ENCODE measurements at places on chromosomes 1 and 21.

DNA sequence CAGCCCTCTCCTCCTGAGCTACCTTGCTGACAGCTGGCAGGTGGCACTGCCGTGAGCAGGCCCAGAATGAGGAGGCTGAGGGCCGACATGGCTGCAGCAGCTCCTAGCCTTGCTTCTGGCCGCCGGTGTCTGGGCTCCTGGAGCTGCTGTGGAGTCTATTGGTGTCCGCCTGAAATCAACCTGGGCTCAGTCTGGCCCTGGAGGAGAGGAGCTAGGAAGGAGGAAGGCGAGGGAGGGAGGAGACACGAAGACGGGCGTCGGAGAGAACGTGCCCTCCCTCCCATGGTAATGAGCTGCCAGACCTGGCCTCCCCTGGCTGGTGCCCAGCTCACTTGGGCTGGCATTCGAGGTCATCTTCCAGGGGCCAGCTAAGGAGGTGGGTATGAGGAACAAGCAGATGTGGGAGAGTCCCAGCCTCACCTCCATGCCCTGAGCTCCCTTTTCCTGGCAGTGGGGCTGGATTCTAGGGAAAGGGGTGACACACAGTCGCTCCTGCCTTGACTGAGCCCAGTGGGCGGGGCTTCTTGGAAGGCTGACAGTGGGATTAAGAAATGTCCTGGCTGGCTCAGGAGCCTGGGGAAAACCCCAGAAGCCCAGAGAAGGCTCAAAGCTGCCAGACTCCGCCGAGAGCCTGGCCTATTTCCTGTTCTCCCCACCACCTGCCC is at the start of gene PDZK1IP1:
TSS of gene PDZK1IP1 (minus strand) at position 193 of the 665 bp plus-strand sequence. CDS start at position 89, 104 bp downstream.
- no peak for DNase-seq

GRCh38 chr1:2212532-2213491 is 15.3 kb upstream of the SKI start:
- DNase-seq: peak; percentile 96

DNA sequence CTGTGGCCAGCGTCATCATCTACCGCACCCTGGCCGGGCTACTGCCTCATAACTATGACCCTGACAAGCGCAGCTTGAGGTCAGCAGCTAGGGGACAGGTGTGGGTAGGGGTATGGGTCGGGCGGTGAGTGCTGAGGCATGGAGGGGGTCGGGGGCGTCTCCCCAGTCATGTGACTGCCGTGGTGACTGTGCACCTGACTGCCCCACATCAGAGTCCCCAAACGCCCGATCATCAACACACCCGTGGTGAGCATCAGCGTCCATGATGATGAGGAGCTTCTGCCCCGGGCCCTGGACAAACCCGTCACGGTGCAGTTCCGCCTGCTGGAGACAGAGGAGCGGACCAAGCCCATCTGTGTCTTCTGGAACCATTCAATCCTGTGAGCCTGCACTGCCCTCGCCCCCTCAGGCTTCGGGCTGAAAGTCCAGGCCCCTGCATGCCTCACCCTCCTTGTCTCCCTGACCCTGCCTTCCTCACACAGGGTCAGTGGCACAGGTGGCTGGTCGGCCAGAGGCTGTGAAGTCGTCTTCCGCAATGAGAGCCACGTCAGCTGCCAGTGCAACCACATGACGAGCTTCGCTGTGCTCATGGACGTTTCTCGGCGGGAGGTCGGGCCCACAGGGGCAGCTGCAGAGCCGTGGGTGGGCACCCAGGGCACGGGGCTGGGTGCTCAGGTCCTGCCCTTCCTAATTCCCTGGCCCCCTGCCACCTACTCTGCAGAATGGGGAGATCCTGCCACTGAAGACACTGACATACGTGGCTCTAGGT is 13.5 kb downstream of the PSRC1 start:
- DNase-seq: no peak

GRCh38 chr1:204314171-204314892 is 45.4 kb downstream of the PLEKHA6 start:
- DNase-seq: no peak

DNA sequence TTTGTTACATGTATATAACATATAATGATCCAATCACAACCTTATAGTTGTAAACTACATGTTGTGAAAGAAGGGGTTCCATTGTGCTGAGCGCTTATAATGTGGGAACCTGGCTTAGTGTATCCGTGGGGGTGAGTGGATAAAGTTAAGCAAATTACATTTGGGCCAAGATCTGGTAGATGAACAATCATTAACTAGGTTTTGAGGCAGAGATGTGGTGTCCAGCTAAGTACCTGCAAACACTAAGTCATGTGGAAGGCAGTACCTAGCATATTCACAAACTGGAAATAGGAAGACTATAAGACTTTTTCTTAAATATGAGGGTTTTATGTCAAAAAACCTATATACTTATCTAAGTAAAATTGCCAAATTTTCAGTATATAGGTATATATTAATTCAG is 167.2 kb upstream of the PDE4B start:
- no peak for DNase-seq

DNA sequence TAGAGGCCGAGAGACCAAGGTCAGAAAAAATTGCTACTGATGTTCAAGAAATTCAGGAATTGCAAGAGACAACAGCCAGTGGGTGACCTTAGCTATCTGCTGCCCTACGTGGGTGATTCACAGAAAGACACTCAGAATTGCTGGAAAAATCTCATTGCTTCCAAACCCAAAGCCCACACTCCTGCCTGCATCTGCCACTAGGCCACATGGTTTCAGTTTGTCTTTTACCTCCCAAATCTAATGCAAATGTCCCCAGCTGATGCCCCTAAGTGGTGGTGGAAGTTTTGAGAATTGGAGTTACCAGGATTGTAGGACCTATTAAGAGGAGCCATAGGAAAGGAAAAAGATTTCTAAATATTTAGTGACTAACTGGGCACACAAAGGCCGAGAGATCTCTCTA is 341.5 kb upstream of the CHRM3 start:
- no peak for DNase-seq

GRCh38 chr1:170271430-170272161 is 125.8 kb downstream of the NTMT2 start:
- DNase-seq: no peak

GRCh38 chr1:155320252-155320651 is 442 bp upstream of the RUSC1 start:
- peak; percentile 43 for DNase-seq

DNA sequence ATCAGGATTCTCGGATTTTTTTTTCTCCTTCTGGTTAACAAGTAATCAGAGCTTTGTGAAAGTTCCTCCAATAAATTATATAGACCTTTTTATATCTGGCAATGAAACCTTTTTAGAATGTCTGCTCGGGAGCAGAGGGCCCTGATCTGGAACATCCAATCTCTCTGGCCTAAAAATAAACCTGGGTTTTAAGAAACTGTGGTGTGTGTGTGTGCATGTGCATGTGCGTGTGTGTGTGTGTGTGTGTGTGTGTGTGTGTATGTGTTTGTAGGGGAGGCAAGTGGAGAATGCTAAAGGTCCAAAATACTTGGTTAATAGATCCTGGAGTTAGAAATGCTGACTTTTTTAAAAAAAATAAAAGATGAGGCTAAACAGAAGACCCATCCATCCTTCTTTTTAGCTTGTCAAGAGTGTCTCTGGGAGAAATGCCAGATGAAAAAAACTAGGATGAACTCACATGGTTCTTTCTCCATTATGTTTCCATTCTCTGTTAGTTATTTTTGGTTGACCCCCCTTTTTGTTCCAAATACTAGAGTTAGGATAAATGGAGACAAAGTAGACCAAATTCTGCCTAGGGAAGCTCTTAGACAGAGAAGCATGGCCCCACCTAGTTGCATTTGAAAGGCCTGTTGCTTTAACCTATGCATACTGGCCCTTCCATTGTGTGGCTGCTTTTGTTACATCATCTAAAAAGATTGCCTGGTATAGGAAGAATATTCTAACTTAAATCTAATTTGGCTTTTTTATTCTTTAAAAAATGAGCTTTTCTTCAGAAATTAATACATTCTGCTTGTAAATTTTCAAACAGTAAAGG is 175.9 kb downstream of the PAPPA2 start:
- DNase-seq: peak; percentile 33

GRCh38 chr1:64343823-64344190 is 126.1 kb upstream of the CACHD1 start:
- no peak for DNase-seq

GRCh38 chr1:203465948-203466347 is 9.7 kb upstream of the PRELP start:
- peak; percentile 83 for DNase-seq

DNA sequence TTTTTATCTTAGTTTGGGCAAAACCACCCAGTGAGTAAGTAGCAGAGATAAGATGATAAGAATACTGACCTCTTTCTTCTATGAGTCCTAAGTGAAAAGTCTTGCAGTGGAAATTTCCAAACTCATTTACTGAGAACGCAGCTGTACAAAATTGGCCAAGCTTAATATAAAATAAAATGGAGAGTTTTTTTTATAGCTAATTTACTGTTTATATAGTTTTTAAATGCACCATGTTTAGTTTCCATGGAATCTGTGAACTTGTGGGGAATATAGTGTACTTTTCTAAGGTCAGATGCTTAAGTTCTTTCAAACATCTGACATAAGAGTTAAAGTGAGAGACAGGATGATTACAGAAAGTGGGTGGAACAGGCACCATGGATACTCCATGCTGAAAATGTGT is 833.5 kb downstream of the ADGRL2 start:
- DNase-seq: no peak

DNA sequence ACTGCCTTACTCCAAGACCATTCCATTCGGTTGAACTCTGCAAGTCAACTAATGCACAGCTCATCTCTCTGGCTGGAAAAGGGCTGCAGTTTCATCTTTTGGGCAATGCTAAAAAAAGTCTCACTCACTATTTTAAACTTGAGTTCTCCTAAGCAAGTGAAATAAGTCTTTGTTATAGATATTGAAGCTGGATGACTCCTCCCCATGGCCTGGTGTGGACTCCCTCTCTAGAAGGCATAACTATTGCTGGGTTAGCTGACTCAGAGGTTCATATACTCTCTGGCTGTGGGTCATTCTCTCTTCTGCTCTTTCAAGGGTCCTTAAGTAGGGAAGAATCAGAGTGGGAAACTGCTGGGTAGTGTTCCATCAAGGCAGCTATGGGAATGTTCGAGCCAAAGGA is 88.0 kb downstream of the XCL2 start:
- DNase-seq: no peak

DNA sequence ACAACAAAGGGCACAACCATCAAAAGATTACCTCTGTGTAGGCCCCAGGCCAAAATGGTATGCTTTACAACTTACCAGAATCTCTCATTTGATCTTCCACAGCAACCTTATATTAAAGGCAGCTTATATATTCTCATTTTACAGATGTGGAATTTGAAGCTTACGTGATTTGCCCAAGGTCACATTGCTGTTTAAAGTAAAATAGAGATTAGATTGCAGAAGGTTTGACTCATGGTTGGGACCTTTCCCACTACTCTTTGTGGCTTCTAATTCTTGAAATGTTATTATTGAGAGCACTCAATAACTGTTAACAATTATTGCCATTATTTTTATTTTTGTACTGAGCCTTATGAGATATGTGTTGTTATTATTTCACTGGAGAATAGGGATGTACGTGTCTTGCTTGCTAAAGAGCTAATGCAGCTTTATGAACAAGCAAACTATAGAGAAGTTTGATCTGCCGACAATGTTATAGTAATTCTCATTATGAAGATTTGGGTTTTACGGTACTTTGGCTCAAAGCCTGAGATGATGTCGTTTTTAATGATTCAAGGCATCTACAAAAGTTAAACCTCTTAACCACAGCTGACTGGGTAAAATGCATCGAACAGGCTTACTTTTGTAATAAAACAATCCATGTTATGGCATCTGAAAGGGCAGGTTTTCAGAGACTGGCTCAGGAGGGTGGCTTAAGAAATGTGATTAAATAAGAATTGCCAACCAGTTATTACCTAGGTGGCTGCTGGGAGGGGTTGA is 43.3 kb upstream of the TSNAX start:
- no peak for DNase-seq

DNA sequence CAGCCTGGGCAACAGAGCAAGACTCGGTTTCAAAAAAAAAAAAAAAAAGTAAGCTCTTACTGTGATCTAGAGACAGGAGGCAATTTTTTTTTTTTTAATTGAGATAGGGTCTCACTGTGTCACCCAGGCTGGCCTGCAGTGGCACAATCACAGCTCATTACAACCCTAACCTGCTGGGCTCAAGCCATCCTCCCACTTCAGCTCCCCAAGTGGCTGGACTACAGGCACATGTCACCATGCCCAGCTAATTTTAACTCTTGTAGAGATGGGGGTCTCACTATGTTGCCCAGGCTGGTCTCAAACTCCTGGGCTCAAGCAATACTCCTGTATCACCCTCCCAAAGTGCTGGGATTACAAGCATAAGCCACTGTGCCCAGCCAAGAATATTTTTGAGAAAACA is 7.4 kb downstream of the RPL22 start:
- no peak for DNase-seq

- DNase-seq: no peak
Observed at GRCh38 chr1:86997538-86997937, 83.1 kb downstream of the HS2ST1 start.

- no peak for DNase-seq
Observed at GRCh38 chr1:110606657-110607535, 738 bp upstream of the KCNA2 start.

DNA sequence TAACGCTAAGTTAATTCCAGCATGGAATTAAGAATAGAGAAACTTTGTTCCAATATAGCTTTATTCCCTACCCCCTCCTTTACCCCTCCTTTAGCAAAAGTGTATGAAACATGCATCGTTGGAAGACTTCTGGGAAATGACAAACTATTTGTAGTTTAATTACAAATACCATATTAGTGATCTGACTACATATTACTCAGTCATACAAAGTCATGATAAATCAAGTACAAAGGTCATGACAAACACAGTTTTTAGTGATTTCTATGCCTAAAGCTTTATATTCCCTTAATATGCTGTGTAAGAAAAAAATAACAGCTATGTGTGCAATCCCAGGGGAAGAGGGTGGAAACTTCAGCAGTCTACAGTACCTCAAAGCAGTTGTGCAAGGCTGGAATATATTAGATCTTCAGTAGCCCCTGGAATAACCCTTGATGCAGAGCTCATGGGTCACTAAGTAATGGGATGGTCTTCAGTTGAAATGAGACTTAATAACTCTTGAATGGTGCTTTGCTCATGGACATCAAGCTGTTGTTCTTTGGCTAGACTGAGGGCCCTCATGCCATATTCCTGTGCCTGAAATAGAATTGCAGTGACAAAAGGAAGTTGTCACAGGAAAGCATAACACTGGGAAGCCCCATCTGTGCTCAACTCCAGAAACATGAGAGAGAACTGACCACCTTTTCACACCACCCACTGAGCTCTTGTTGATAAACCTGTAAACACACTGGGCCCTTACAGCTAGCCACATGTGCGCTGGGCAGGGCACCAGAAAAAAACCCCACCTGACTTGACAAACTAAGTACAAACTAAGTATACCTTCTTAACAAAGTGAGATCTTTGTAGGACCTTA is 25.3 kb downstream of the ZMYND12 start:
- no peak for DNase-seq

DNA sequence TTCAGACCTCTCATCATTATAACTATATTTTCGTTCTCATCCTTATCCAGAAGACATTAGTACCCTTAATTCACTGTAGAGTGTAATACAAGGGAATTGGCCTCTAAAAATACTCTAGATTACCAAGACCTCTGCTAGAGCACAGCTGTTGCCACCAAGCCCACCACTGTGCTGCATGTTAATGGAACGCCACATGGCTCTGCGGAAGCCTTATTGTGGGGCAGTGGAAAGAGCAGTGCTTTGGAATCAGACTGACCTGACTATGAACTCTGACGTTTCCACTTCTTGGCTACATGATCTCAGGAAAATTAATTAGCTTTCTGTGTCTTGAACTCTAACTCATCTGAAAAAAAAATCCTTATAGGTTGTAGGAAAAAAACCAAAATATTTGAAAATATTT is 222.1 kb downstream of the LMX1A start:
- DNase-seq: no peak
